ENCODE measurements at places on chromosomes 12 and 14.

DNA sequence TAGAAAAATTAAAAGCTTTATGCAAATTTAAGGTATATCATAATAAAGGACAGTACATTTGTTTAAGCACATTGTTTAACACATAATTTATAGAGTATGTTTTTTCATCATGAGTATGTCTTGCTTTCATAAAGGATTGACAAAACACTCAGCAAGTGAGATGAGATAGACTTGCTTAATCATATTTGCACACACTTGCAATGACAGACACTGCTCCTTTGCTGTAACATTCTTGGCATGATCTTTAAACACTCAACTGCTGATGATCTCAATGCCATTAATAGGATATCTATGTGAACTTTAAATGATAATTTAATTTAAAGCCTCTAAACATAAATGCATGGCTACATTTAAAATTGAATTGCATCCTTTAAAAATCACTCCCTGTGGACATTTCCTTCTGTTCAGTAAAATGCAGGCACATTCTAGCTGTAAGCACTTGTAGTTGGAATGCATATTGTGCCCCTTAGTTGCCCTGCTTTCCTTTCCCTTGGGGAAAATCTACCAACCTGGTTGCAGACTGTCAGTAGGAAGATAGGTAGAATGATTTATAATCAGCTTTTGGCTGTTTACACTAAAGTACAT is 979.0 kb downstream of the TMTC2 start:
- DNase-seq, result no peak

DNA sequence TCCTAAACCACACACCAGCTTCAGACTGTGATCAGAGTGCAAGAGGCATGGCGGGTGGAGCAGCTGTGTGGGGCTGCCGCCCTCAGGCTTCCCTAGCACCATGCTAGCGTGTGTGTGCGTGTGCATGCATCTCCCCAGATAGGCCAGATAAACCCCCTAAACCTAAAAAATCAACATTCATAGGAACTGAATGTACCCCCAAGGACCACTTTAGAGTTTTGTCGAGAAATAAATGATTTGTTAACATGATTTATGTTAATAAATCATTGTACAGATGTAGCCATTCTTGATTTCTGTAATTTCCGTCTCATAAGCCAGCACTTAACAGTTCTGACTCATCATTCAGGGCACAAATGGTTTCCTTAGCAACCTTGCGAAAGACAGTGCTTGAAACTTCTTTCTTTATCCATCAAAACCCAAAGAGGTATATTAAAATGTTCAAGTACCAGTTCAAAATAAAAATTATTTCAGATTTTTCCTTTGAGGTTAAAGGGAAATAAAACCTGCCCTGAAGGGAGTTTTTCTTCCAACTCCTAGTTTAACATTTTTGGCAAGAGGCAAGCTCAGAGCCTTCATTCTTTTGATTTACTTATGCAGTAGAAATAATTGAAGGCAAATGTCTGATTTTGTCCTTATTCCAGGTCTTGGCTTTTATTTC is 206.2 kb upstream of the RGS6 start:
- no peak for DNase-seq

DNA sequence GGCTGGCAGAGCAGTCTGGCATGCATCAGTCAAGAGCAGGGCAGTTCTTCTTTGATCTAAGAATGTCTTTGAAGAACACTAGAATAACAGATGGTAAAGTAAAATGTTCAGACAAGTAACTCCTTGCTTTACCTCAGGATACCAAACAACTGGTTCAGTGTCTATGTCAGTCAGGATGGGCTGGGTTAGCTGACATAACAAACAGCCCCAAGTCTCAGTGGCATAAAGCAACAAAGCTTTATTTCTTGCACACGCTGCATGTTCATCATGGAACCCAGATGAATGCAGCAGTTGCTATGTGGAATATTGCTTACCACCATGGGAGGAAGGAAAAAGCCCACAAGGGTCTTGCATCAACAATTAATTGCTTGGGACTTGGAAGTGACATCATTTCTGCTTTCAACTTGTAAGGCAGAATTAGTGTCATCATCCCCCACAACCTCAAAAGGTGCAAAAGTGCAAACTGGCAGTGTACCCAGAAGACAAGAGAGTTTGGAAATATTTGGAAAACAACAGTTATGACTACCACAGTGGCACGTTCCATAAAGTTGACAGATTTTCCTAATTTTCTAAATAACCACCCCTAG is 21.2 kb downstream of the GPRC5D start:
- no peak for DNase-seq

GRCh38 chr12:82408844-82409243 is 50.5 kb downstream of the METTL25 start:
- no peak for DNase-seq

DNA sequence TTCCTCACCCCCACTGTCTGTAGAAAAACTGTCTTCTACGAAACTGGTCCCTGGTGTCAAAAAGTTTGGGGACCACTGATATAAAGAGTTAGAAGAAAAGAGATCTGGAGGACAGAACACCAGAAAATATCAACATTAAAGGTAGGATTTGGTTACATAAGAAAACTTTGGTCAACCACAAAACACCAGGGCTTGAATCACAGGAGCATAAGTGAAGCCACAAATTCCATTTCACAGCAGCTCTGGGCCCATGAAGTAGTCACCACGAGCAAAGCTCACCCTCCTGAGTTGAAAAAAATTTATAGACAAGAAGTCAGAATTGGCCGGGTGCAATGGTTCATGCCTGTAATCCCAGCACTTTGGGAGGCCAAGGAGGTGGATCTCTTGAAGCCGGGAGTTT is 19.4 kb downstream of the RALGAPA1 start:
- no peak for DNase-seq

DNA sequence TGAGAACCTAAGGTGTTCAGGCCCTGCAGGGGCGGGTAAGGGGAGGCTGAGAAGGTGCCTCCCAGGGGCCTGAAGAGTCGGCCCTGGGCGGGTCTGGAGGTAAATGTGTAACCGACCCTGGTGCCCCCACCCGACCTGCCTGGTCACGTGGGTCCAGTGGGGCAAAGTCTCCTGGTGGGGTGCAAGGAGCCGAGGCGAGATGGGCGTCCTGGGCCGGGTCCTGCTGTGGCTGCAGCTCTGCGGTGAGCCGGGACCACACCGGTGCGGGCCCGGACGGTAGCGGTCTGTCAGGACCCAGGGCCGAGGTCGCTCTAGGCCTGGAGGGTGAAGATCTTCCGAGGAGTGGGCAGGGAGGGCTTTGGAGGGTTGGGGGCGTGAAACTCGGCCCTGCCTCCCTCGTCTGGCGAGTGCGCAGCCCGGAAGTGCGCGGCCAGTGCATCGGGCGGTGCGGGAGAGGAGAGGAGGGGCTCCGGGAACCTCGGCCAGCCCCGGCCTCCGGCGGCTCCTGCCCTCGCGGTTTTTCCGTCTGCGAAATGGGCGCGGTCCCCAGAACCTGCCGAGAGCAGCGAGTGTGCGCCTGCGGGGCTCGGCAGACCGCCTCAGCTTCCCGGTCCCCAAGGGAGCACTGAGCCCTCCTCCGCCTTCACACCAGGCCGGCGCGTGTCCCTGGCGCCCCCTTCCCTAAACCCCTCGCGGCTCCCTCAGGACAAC is at the start of gene AMN:
TSS of gene AMN (plus strand) at position 174 of the 711 bp plus-strand sequence. CDS start at position 200, 26 bp downstream.
- no peak for DNase-seq

- no peak for DNase-seq
These were observed 648 bp downstream of the CHD4 start for GRCh38 chr12:6606331-6607131.

DNA sequence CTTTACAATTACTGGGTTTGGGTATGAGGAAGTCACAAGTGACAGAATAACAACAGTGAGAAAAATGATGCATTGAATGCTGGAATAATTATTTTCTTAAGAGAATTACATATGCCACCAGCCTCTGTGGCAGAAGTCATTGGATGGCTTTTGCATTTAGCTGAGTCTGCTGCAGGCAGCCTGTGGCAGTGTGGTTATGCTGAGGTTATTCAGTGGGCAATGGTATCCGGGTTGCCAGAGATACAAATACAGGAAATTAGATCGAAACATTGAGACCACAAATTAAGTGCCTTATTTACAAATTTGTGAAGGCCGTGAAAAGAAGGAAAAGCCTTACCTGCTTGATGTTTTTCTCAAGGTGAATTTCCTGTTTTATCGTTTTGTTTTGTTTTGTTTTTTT is 1050.0 kb downstream of the GALC start:
- no peak for DNase-seq
